ENCODE measurements at places on chromosomes 3 and 15. TPM values are rescaled to one million over a fixed set of nuclear protein-coding genes. Genes with fewer than 3 reads are reported as not detected.

GRCh38 chr15:29430124-29430523, 160.5 kb upstream of the NSMCE3 start:
- no peaks in the 10 kb centered on the region for H3K27me3 ChIP-seq
- H3K36me3 ChIP-seq = no peaks in the 10 kb centered on the region
- no peak for DNase-seq
- no peaks in the 10 kb centered on the region for H3K4me1 ChIP-seq

DNA sequence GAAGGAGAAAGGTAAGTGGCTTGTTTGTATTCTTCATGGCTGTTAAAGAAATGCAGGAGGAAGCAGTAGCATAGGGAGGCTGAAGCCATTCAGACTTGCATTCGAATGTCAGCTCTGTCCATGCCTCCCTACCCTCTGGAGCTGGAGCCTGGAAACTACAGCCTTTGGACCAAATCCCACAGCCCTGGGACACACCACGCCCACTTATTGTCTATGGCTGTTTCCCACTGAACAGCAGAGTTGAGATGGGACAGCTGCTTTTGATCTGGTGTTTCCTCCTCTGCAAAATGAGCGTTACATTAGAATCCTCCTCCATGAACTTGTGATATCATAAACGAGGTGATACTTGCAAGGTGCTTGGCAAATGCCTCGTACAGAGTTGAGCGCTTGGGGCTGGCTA, 3.6 kb downstream of the FAM107A start:
- H3K36me3 ChIP-seq = no peaks in the 10 kb centered on the region
- peaks cover 58% of the 10 kb centered on the region for H3K4me1 ChIP-seq
- H3K4me3 ChIP-seq = no peak overlapping the region
- DNase-seq = no peak
- no peaks in the 10 kb centered on the region for H3K27me3 ChIP-seq

DNA sequence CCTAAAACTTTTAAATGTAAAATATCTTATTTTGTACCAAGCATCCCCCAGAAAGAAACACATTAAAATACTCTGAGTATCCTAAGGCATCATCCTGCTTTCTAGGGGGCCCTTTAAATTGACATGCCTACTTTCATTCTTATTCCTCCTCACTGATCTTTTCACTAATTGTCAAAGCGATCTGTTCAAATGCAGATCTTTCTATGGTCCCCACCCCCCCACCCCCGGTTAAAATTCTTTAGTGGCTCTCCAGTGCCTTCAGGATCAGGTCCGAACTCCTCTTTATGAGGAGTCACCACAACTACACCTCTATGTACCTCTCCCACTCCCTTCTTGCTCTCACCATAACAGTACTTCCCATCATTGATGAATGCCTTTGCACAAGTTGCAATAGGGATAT, 19.2 kb upstream of the TFDP2 start:
- peaks cover 29% of the 10 kb centered on the region for H3K36me3 ChIP-seq
- no peak for DNase-seq
- H3K27ac ChIP-seq = no peak overlapping the region
- no peak overlapping the region for H3K4me3 ChIP-seq
- H3K27me3 ChIP-seq = no peaks in the 10 kb centered on the region

DNA sequence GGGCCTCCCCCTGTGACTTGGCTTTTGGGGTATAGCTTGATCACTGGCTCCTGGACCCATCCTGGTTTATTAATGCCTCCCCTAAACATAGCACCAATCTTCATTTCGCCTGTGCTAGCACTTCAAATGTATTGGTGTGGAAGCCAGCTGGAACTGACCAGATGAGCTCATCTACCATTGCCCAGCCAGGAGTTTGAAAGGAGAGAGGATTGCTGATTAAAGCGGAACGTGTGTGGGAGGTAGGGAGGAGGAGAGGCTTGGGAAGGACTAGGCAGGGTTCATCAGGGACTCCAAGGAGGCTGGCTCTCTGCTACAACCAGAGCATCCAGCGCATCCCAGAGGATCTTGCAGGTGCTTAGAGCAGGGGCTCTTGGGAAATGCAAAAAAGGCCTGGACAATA, 34.4 kb upstream of the TLE3 start:
- no peak for DNase-seq
- H3K27ac ChIP-seq = no peak overlapping the region
- no peaks in the 10 kb centered on the region for H3K4me1 ChIP-seq
- H3K36me3 ChIP-seq = no peaks in the 10 kb centered on the region
- no peaks in the 10 kb centered on the region for H3K27me3 ChIP-seq

GRCh38 chr3:129123314-129124060, 1.9 kb upstream of the RAB43 start:
- no peak overlapping the region for H3K27ac ChIP-seq
- H3K36me3 ChIP-seq = peaks cover 5% of the 10 kb centered on the region
- H3K27me3 ChIP-seq = no peaks in the 10 kb centered on the region

GRCh38 chr15:72116731-72117485, 1.0 kb downstream of the MYO9A start:
- DNase-seq = peak; percentile 44
- H3K4me3 ChIP-seq = peak overlapping the region; percentile 75
- no peaks in the 10 kb centered on the region for H3K36me3 ChIP-seq
- no peaks in the 10 kb centered on the region for H3K27me3 ChIP-seq
- peak overlapping the region; percentile 95 for H3K27ac ChIP-seq

MKRN3 gene
- 0.11 TPM for total RNA-seq

DNA sequence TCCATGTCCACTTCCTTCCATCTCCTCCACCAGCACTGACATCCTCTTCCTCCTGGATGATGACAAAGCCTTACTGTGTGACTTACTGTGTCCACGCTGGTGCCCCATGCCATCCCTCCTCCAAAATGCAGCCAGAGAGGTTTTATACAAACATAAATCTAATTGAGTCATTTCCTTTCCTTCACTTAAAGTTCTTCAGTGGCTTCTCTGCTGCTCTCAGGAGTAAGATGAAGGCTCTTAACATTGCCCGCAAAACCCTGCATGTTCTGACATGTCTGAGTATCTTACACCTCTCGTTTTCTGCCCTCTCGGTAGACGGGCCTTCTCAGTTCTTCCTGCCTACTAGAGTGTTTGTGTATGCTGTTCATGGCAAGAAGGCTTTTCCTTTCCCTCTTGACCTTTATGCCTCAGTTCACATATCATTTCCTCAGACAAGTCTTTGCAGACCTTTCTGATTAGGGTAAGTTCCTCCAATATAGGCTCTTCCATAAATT, 175.5 kb downstream of the CFAP20DC start:
- no peaks in the 10 kb centered on the region for H3K4me1 ChIP-seq
- no peak overlapping the region for H3K4me3 ChIP-seq
- no peaks in the 10 kb centered on the region for H3K27me3 ChIP-seq
- no peak overlapping the region for H3K27ac ChIP-seq
- no peaks in the 10 kb centered on the region for H3K36me3 ChIP-seq
- no peak for DNase-seq

- H3K27me3 ChIP-seq = no peaks in the 10 kb centered on the region
- H3K27ac ChIP-seq = no peak overlapping the region
- H3K4me1 ChIP-seq = no peaks in the 10 kb centered on the region
- no peak for DNase-seq
- peaks cover 36% of the 10 kb centered on the region for H3K36me3 ChIP-seq
- no peak overlapping the region for H3K4me3 ChIP-seq
Observed at GRCh38 chr15:42955518-42955917, 34.9 kb upstream of the TTBK2 start.

DNA sequence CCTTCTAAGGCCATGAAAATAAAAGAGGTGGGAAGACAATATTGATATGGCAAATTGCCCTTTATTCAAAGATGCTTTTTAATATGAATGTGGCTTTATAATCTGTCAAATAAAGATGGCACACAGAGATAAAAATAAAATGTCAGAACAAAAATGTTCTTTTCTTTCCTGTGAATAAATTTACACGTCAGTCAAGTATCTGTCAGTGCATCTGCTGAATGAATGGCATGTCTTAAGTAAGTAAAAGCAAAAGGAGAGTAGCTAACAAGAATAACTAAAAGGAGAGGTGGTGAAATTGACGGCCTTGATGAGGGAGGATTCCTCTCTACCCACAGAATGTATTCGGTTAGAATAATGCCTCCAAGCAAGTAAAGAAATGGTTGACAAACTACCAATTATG, 1021.7 kb upstream of the GBE1 start:
- no peaks in the 10 kb centered on the region for H3K4me1 ChIP-seq
- no peaks in the 10 kb centered on the region for H3K36me3 ChIP-seq

NME9 gene
- total RNA-seq = not detected

CCR3 gene
- not detected for total RNA-seq

- H3K4me3 ChIP-seq = no peak overlapping the region
- no peaks in the 10 kb centered on the region for H3K4me1 ChIP-seq
- H3K36me3 ChIP-seq = no peaks in the 10 kb centered on the region
Observed at GRCh38 chr3:153853163-153853562, 268.0 kb upstream of the ARHGEF26 start.

DNA sequence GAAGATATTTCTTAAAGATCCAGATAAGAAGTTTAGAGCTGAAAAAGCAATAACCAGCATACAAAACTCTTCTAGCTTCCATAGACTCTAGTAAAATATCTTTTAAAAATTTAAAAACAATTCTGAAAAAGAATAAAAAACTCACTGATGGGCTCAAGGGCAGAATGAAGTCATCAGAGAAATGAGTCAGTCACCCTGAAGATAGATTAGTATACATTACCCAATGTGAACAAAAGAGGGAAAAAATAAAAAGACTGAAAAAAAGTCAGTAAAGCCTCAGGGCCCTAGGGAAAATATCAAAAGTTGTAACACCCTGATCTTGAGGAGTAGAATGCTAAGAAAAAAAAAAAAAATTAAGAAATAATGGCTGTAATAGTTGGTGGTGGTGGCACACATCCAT, 11.4 kb downstream of the DET1 start:
- no peak overlapping the region for H3K4me3 ChIP-seq
- H3K27ac ChIP-seq = no peak overlapping the region
- no peaks in the 10 kb centered on the region for H3K27me3 ChIP-seq
- DNase-seq = no peak
- peaks cover 12% of the 10 kb centered on the region for H3K36me3 ChIP-seq
- peaks cover 26% of the 10 kb centered on the region for H3K4me1 ChIP-seq

CCDC71 gene
- 59.2 TPM for total RNA-seq

ITIH4 gene
- 3.9 TPM for total RNA-seq

GRCh38 chr3:140148824-140149390, 213.9 kb downstream of the CLSTN2 start:
- peaks cover 31% of the 10 kb centered on the region for H3K4me1 ChIP-seq
- H3K36me3 ChIP-seq = no peaks in the 10 kb centered on the region
- no peaks in the 10 kb centered on the region for H3K27me3 ChIP-seq

DNA sequence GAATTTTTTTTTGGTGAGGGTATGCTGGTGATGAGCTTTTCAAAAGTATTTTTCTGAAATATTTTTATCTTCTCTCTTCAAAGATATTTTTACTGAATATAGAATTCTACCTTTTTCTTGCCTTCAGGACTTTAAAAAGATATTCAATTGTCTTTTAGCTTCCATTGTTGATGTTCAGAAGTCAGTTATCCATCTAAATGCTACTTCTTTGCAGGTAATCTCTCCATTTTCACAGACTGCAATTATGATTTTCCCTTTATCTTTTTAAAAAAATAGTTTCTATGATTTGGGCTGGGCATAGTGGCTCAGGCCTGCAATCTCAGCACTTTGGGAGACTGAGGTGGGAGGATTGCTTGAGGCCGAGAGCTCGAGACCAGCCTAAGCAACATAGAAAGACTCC, 222.4 kb downstream of the IL20RB start:
- H3K36me3 ChIP-seq = no peaks in the 10 kb centered on the region
- DNase-seq = no peak
- H3K27ac ChIP-seq = no peak overlapping the region
- H3K4me3 ChIP-seq = no peak overlapping the region
- H3K4me1 ChIP-seq = no peaks in the 10 kb centered on the region
- H3K27me3 ChIP-seq = no peaks in the 10 kb centered on the region

GRCh38 chr15:67914537-67915460, 75.0 kb upstream of the RNU6-1 start:
- peak overlapping the region; percentile 95 for H3K27ac ChIP-seq
- peaks cover 46% of the 10 kb centered on the region for H3K4me1 ChIP-seq
- DNase-seq = peak; percentile 92
- H3K36me3 ChIP-seq = no peaks in the 10 kb centered on the region

EHD4 gene
- 29.7 TPM for total RNA-seq

MAP1A gene
- 13.0 TPM for total RNA-seq

GRCh38 chr3:96755519-96755918, 58.9 kb upstream of the EPHA6 start:
- H3K27me3 ChIP-seq = no peaks in the 10 kb centered on the region
- no peak overlapping the region for H3K27ac ChIP-seq
- H3K4me1 ChIP-seq = no peaks in the 10 kb centered on the region
- no peaks in the 10 kb centered on the region for H3K36me3 ChIP-seq
- no peak overlapping the region for H3K4me3 ChIP-seq

MEF2A gene
- total RNA-seq = 155 TPM

SLC22A14 gene
- not detected for total RNA-seq

SLC2A2 gene
- not detected for total RNA-seq

DNA sequence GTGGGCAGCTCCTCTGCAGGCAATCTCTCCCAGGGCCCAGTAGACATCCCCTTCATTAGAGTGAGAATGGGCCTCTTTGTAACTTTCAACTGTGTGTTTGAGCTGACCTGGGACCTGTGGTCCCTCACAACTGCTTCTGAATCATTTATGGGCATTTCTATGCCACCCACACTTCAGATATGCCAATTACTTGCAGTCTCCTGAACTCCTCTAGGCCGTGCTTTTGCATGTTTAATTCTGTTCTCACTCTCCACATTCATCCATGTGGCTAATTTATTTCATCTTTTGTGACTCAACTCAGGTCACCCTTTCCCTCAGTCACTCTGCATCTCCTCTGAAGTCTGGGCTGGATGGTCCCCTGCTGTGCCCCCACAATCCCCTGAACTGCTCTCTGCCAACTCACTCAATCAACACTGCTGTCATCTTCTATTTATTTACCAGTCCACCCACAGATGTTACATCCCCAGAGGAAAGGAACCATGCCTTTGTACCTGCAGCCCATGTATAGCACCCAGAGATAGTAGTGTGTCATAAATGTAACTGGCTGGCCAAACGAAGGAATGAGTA, 364.7 kb downstream of the EPHB1 start:
- no peaks in the 10 kb centered on the region for H3K36me3 ChIP-seq
- no peak overlapping the region for H3K27ac ChIP-seq
- no peaks in the 10 kb centered on the region for H3K4me1 ChIP-seq
- no peaks in the 10 kb centered on the region for H3K27me3 ChIP-seq
- no peak for DNase-seq

DNA sequence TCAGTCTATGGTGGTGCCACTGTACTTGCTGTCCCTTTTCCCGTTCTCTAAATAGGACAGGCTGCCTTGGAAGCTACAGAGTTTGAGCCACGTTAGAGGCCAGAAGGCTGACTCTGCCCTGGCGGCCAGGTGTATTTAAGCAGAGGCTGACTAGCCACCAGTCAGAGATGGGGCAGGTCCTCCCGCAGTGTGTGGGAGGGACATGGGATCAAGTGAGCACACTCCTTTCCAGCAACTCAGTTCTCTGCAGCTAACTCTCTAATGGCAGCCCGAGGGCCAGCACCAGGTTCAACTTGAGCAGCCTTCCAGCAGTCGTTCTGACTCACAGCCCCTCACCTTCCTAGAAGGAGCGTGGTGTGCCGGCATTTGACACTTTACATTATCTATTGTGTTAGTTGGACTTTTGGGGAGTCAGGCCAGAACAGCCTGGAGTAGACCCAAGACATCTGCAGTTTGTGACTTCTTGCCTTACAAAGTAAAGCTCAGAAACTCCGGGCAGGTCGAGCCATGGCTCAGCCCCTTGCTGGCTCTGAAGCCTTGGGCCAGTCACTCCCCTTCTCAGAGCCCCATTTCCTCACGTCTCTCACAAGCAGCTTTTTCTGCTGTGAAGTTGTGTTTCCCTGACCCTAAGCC, 46.7 kb upstream of the MYZAP start:
- no peaks in the 10 kb centered on the region for H3K27me3 ChIP-seq
- H3K4me3 ChIP-seq = no peak overlapping the region
- H3K27ac ChIP-seq = no peak overlapping the region
- peaks cover 39% of the 10 kb centered on the region for H3K36me3 ChIP-seq

All from thyroid gland (tissue), 4 donors.